ENCODE measurements at places on chromosomes 2 and 18. TPM values are rescaled to one million over a fixed set of nuclear protein-coding genes. Genes with fewer than 3 reads are reported as not detected.
A peak's percentile ranks its signal among the peaks of the same experiment; 100 is the strongest.

GRCh38 chr18:55753643-55754263, 165.8 kb upstream of the TCF4 start:
- no peak for DNase-seq

GRCh38 chr2:64915510-64915900, 73.7 kb upstream of the SLC1A4 start:
- DNase-seq: no peak

DNA sequence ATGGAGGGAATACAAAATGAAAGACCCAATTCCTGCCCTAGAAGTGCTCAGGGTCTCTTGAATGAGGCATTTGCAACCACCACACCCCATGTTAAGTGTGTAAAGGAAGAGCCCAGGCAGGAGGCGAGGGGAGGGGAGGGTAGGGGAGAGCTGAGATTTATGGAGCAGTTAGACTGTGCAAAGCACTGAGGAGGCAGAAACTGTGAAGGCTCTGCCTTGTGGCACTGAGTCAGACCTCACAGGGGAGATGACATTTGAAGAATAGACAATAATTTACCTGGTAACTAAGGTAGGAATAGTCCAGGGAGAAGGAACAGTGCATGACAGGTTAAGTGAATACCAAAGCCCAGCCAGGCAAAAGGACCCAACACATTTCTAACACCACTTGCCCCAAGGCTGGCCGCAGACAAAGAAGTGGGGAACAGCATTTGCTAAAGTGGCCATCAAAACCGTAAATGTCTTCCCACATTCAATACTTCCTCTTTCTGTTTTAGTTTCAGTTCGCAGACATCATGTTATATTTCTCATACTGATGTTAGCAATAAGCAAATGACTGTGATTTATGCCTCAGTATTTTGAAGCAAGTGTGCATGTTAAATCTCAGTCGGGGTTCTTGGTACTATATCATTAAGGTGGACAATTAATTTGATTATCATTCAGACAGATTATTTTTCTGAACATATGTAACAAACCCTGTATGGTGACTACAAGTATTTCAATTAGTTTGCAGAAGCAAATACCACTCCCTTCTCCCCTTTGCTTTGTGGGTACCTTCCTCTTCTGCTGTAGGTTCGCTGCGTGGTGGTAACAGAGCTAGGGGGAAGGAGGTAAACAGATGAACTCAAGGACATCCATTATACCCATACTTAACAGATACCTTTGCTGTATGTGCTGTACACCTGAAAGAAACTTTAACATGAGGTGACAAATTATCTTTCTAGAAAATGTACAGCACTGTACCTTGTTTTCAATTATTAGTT, 27.5 kb downstream of the CDH20 start:
- no peak for DNase-seq

DNA sequence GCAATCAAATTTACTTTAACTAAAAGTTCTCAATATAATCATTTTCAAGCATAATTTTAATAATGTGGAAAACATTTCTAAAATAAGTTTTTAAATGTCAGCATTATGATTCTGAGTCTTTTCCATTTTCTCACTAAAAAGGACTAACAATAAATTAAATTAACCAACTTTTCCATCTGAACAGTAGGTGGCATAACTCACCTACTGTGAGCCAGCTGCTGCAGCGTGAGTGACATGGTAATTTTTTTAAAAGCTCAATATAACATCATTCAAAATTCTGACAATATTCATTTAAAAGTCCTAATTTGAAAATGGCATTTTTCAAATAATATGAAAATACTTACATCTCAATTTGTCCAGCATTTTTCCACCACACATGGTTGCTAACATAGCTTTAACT, 66.5 kb downstream of the DTNB start:
- no peak for DNase-seq

GRCh38 chr2:218331745-218332144, 24.9 kb upstream of the CATIP start:
- no peak for DNase-seq

Gene ADCYAP1
- polyA plus RNA-seq: 0.34 TPM

Gene CACNB4
- polyA plus RNA-seq: 3.9 TPM

Gene PEX13
- 23.9 TPM for polyA plus RNA-seq

- no peak for DNase-seq
Observed at GRCh38 chr2:28736034-28736433, 15.6 kb upstream of the PPP1CB start.

DNA sequence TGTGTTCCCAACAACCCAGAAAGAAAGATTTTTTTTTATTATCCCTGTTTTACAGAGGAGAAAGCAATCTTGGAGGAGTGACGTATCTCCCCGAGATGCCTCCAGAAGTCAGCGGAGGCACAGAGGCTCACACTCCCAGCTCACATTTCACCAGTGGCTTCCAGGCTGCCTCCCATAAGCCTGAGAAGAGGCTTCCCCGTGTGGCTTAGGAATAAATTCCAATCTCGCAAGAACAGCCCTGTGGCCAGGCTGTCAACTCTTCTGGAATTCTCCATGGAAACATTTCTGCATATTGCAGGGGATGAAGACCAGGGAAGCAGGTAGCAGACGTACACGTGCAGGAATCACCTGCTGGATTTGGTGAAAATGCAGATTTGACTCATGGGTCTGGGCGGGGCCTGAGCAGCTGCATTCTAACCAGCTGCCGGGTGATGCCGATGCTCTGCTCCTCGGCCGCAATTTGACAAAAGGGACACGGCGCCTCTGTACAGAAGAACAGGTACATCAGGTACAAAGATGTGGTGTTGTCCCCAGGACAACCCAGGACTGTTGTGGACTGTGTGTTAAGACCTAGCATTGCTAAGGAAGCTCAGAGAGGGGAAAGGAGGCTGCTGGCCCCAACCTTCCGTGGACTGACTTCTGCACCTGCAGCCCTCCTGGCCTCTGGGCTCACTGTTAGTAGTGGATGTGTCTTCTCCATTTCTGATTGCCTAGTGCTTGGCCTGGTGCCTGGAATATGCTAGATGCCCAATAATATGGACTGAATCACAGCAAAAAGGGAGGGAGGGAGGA, 114.2 kb upstream of the ID2 start:
- no peak for DNase-seq

Gene HOXD8
- polyA plus RNA-seq: 40.0 TPM

DNA sequence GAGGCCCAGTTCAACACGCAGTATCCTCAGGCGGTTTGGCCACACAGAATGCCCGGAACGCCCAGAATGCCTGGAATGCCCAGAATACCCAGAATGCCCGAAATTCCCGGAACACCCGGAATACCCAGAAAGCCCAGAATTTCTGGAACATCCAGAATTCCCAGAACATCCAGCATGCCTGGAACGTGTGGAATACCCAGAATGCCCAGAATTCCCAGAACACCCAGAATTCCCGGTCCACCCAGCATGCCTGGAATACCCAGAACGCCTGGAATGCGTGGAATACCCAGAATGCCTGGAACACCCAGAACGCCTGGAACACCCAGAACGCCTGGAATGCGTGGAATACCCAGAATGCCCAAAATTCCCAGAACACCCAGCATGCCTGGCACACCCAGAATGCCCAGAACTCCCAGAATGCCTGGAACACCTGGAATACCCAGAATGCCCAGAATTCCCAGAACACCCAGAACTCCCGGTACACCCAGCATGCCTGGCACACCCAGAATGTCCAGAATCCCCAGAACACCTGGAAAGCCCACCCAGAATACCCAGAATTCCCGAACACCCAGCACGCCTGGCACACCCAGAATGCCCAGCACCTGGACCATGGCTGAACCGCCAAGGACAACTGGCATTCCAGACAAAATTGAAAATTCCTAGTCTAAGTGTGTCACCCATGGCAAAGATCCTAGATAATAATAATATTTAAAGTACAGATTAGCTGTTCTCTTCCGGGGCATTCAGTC, 487.4 kb upstream of the SALL3 start:
- DNase-seq: no peak

GRCh38 chr2:18422432-18423165, 137.9 kb downstream of the RDH14 start:
- DNase-seq: no peak

DNA sequence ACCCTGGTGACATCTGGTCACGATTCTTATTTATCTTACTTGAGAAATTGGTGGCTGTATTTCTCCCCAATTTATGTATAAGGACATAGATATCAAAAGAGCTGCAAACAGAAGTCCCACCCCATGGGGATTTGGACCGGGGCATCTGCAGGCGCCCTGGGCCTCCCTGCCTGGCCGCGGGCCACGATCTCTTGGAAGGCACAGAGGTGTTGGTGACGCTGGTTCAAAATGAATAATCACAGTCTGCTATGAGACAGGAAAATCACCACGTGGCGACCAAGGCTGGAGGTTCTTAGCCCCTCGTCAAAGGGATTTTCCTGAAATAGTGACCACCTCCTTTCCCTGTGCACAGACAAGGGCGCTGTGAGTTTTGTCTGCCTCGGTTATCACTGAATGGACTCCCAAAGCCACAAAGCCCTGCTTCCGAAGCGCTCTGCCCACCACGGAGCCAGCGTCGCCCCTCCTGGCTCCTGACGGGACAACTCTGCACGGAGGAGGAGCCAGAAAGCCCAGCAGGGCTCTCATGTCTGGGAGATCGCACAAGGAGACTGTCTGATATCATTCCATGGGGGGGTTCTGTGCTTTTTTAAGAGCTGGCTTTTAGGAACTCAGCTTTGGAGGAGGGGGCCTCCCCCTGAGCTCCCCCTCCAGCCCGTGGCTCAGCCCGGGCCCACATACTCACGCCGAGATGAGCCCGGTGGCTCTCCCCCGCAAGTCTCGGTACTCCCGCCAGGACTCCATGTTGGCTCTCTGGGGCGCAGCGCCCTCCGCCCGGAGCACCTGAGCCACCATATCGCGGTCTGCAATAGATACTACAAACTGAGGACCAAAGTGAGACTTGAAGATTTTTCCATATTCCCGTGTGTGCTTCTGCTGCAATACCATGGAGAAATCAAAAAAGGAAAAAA, 14.6 kb downstream of the CYP27C1 start:
- no peak for DNase-seq

Gene GKN1
- not detected for polyA plus RNA-seq

DNA sequence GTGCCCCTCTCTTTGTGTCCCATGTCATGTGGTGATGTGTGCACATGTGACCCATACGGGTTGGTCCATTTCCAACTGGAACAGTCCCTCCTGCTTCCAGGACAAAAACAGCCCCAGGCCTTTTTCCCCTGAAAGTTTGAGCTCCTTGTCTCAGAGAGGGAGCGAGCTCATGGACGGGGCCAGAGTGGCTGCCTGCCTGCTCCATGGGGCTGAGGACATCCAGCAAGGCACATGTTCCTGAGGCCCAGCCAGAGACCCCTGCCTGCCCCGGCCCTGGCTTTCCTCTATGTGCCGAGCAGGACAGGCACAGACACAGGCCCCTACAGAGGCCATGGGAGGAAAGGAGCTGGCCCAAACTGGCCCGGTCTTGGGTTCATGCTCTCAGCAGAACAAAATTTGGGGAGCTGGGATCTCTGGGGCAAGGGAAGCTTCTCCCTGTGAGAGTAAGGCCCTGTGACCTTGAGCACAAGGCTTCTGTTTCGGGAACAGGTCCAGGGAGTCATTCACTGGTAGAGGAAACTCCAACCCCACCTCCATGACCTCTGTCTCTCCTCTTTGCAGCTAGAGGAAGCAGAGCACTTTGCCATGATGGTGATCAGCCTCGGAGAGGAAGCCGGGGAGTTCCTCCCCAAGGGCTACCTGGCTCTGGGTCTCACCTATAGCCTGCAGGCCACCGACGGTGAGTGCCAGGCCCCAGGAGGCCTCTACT, 105.8 kb upstream of the MCFD2 start:
- no peak for DNase-seq

Gene PSMA8
- not detected for polyA plus RNA-seq

- DNase-seq: no peak
Observed at GRCh38 chr2:63849381-63850203, 7.9 kb downstream of the UGP2 start.

Gene ALK
- 0.03 TPM for polyA plus RNA-seq

Gene CRYGC
- polyA plus RNA-seq: not detected

DNA sequence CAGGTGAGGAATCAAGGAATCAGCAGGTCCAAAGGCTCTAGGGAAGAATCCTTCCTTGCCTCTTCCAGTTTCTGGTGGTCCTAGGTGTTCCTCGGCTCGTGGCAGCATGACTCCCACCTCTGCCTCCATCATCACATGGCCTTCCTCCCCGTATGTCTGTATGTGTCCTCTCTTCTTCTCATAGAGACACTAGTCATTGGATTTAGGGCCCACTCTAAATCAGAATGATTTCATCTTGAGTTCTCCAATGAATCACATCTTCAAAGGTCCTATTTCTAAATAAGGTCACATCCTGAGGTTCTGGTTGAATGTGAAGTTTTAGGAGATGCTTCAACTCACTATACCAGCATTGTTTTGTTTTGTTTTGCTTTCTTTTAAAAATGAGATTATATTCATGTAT, 11.1 kb upstream of the AGFG1 start:
- DNase-seq: no peak

DNA sequence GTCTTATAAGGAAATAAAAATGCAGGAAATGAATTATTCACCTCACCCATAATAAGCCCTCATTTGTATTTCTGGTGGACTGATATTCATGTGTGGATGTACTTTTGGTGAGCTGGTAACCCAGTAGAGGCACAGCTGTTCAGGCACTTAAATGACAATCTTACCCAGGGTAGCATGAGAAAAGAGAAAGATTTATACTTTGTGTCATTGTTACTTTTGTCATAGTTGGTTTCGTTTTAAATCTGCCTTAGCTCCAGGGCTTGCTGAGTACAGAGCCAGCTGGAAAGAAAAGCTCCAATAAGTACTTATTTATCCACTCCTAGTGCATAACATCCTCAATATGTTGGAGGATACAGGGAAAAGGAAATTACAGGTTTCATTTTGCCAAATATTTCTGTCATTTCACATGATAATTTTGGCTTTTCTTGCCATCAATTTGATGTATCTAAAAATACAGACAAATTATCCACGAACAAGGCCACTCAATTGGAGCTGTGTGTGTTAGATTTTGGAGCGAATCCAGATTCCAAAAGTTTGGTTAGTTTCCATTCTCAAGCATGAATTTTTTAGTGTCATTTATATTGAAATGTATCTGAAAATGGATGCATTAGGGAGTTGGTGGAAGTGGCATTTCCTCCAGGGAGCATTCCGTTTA, 1276.1 kb upstream of the FAM98A start:
- DNase-seq: peak; percentile 4

DNA sequence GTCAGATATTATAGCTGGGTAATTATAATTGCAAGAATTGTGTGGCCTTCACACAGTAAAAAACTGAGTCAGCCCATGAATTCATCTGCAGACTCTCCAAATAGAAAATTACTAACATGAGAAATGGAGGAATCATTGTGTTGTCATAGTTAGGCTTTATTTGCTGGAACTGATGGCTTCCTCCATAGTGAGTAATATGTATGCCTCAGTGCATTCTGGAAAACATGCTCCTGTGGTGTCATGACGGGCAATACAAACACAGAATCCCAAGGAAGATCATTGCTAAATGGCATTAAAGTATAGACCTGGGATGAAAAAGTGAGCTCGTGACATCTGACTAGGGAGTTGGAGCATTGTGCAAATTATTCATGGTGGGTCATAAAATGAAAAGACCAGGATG, 23.6 kb upstream of the NMS start:
- no peak for DNase-seq

GRCh38 chr2:10052216-10052615, 8.9 kb downstream of the KLF11 start:
- DNase-seq: no peak

All from forelimb muscle (tissue), 1 donor.